ENCODE measurements at places on chromosomes 5 and 9. TPM values are rescaled to one million over a fixed set of nuclear protein-coding genes. Genes with fewer than 3 reads are reported as not detected.

The PIP5K1B gene
- 1.6 TPM for total RNA-seq

The ROR2 gene
- total RNA-seq = 0.05 TPM

The RAD50 gene
- 44.6 TPM for total RNA-seq

The SIGMAR1 gene
- 65.9 TPM for total RNA-seq

The POU5F2 gene
- total RNA-seq = 0.33 TPM

The LPAR1 gene
- total RNA-seq = not detected

The COL15A1 gene
- 0.12 TPM for total RNA-seq

The C5orf34 gene
- 11.8 TPM for total RNA-seq

The ADRA1B gene
- total RNA-seq = not detected

The SPACA9 gene
- 1.8 TPM for total RNA-seq

DNA sequence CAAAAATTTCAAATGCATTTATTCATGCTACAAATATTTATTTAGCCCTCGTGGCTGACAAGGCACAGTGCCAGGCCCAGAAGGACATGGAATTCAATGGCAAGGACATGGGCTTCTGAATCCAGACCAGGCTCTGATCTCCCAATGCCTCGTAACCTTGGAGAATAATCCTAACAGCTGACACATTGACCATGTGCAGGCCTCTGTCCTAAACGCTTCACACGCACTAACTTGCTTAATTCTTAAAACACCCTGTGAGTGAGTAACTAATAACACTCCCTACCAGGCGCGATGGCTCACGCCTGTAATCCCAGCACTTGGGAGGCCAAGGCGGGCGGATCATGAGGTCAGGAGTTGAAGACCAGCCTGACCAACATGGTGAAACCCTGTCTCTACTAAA lies 33.2 kb downstream of the MYO10 start:
- DNase-seq = no peak
- H3K4me3 ChIP-seq = no peak overlapping the region
- no peaks in the 10 kb centered on the region for H3K4me1 ChIP-seq
- no peak overlapping the region for H3K27ac ChIP-seq
- H3K27me3 ChIP-seq = no peaks in the 10 kb centered on the region

GRCh38 chr5:129118826-129119225 lies 24.3 kb downstream of the ISOC1 start:
- DNase-seq = no peak
- H3K27ac ChIP-seq = no peak overlapping the region
- H3K4me1 ChIP-seq = peaks cover 8% of the 10 kb centered on the region
- H3K27me3 ChIP-seq = no peaks in the 10 kb centered on the region
- H3K4me3 ChIP-seq = no peak overlapping the region

DNA sequence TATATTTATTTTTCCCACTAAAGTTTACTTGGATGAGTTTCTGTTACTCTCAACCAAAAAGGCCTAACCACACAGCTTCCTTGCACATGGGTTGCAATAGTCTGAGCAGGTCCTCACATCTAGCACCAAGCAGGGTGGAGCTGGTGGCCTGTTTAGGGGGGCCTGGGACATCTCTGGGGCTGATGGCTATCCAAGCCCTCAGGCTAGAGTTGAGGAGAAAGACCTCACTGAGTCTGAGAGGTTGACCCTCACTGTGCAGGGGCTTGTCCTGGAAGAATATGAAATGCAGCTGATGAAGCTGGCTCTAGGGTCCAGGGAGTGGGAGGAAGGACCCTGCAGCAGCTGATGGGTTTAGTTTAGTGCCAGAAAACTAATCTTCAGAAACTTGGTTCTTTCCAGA lies 217.1 kb upstream of the MVB12B start:
- H3K27ac ChIP-seq = no peak overlapping the region
- H3K4me3 ChIP-seq = no peak overlapping the region
- H3K36me3 ChIP-seq = no peaks in the 10 kb centered on the region
- no peak for DNase-seq
- H3K4me1 ChIP-seq = no peaks in the 10 kb centered on the region

DNA sequence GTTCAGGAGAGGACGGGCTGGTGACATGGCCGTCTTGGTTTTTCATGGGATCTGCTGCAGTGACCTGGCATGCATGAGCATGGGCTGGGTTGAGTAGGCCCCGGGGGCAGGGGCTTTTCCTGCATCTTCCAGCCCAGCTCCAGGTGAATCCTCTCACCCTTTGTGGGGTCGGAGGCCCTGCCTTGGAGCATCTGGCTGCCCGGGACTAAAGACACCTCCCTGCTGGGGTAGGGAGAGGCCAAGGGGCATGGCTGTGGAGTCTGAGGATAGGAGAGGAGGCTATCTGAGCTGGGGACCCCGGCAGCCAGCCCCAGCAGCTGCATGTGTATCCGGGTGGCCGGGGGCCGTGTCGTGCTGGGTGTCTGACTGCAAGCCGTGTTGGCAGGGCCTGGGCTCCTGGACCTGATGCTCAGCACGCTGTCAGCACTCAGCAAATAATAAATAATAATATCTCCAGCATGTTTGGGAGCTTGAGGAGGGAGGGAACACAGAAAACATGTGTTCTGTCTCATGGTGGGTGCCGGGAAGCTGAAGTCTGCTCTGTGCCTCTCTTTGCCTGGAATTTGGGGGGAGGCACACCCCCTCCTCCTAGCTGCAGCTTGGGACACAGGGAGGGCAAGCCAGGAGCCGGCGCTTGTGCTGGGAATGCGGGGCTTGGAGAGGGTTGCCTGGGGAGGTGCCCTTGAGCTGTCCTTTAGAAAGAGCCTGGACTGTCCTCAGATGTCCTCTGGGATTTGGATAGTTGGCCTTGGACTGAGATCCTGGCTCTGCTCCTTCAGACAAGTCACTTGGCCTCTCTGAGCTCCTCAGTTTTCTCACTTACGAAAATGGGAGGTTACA lies 28.4 kb upstream of the PITX1 start:
- no peak overlapping the region for H3K27ac ChIP-seq
- H3K27me3 ChIP-seq = peaks cover 7% of the 10 kb centered on the region
- no peaks in the 10 kb centered on the region for H3K36me3 ChIP-seq
- no peak for DNase-seq

- no peaks in the 10 kb centered on the region for H3K36me3 ChIP-seq
- H3K27me3 ChIP-seq = no peaks in the 10 kb centered on the region
- no peak overlapping the region for H3K4me3 ChIP-seq
- DNase-seq = no peak
- H3K27ac ChIP-seq = no peak overlapping the region
- no peaks in the 10 kb centered on the region for H3K4me1 ChIP-seq
These were observed 85.2 kb downstream of the MUSK start for GRCh38 chr9:110753731-110754231.

DNA sequence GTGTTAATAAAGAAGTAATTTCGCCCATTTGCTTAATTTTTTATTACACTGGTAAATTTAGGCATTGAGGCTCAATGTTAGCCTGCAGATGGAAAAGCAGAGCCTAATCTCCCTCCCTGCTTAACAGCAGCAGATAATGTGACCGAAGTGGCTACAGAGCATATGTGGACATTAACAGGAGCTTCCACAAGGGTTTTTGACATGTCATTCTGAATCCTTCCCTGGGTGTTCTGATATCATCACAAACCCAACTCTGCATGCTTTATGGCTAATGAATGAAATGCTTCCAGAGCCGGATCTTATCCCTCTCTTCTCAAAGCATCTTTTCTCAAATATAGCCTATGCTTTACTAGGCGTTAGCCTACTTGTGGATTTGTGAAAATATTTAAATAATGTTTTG lies 208.6 kb downstream of the CAAP1 start:
- H3K36me3 ChIP-seq = no peaks in the 10 kb centered on the region
- DNase-seq = no peak
- no peak overlapping the region for H3K27ac ChIP-seq
- H3K4me3 ChIP-seq = no peak overlapping the region

GRCh38 chr5:166102947-166103346 lies 2188.5 kb upstream of the WWC1 start:
- no peaks in the 10 kb centered on the region for H3K4me1 ChIP-seq
- no peak overlapping the region for H3K27ac ChIP-seq
- H3K36me3 ChIP-seq = no peaks in the 10 kb centered on the region
- no peaks in the 10 kb centered on the region for H3K27me3 ChIP-seq
- no peak overlapping the region for H3K4me3 ChIP-seq

- no peaks in the 10 kb centered on the region for H3K27me3 ChIP-seq
- H3K4me1 ChIP-seq = no peaks in the 10 kb centered on the region
- DNase-seq = no peak
- no peak overlapping the region for H3K4me3 ChIP-seq
- H3K27ac ChIP-seq = no peak overlapping the region
- H3K36me3 ChIP-seq = peaks cover 4% of the 10 kb centered on the region
These were observed 127.4 kb downstream of the AOPEP start for GRCh38 chr9:94853887-94854286.

GRCh38 chr5:1055896-1056610 lies 47.5 kb downstream of the NKD2 start:
- no peak for DNase-seq
- H3K4me3 ChIP-seq = no peak overlapping the region
- peaks cover 3% of the 10 kb centered on the region for H3K36me3 ChIP-seq
- no peak overlapping the region for H3K27ac ChIP-seq

DNA sequence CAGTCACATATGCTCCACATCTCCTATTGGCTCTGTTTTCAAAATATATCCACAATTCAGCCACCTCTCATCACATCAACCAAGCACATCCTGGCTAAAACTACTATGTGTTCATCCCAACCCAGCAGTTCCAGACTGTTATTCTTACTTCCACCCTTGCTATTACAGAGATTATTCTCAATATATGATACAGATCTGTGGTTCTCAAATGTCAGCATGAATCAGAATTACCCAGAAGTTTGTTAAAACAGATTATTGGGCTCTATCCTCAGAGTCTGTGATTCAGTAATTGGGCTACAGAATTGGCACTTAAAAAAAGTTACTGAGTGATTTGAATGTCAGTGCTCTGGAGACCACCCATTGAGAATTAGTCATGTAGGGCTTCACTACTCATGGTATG lies 78.8 kb upstream of the IZUMO3 start:
- no peaks in the 10 kb centered on the region for H3K4me1 ChIP-seq
- no peak overlapping the region for H3K4me3 ChIP-seq
- H3K27ac ChIP-seq = no peak overlapping the region
- DNase-seq = no peak
- H3K36me3 ChIP-seq = no peaks in the 10 kb centered on the region

DNA sequence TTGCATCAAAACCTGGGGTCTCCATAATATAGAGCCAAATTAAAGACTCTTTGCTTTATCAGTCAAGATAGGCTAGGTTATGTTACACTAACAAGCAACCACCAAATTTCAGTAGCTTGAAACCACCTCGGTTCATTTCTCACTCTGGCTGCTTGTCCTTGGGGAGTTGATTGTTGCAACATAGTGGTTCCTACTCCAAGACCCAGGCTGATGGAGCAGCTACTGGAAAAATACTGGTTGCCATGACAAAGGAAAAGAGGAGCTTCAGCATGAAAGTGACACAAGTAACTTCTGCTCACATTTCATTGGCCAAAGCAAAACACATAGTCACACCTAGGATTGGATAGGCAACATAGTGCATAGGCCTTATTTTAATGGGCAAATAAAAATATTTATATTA lies 18.5 kb upstream of the RCL1 start:
- H3K4me3 ChIP-seq = no peak overlapping the region
- no peak overlapping the region for H3K27ac ChIP-seq
- H3K4me1 ChIP-seq = peaks cover under 1% of the 10 kb centered on the region
- H3K36me3 ChIP-seq = no peaks in the 10 kb centered on the region
- H3K27me3 ChIP-seq = no peaks in the 10 kb centered on the region
- no peak for DNase-seq

- no peak overlapping the region for H3K4me3 ChIP-seq
- H3K4me1 ChIP-seq = peaks cover 44% of the 10 kb centered on the region
- peak overlapping the region; percentile 91 for H3K27ac ChIP-seq
- peak; percentile 61 for DNase-seq
- H3K36me3 ChIP-seq = peaks cover 26% of the 10 kb centered on the region
These were observed 28.9 kb downstream of the HABP4 start for GRCh38 chr9:96478829-96479371.
